ENCODE measurements at places on chromosomes 12 and 14. TPM values are rescaled to one million over a fixed set of nuclear protein-coding genes. Genes with fewer than 3 reads are reported as not detected.

- DNase-seq = no peak
These were observed 73.4 kb downstream of the C12orf42 start for GRCh38 chr12:103422328-103422727.

Gene SSPN
- 0.65 TPM for total RNA-seq

- no peak for DNase-seq
These were observed 67.3 kb upstream of the TSPAN11 start for GRCh38 chr12:30859226-30859625.

GRCh38 chr12:3255057-3255456 lies 177.9 kb downstream of the TSPAN9 start:
- DNase-seq = no peak

GRCh38 chr14:89098254-89098653 lies 273.8 kb downstream of the TTC8 start:
- no peak for DNase-seq

DNA sequence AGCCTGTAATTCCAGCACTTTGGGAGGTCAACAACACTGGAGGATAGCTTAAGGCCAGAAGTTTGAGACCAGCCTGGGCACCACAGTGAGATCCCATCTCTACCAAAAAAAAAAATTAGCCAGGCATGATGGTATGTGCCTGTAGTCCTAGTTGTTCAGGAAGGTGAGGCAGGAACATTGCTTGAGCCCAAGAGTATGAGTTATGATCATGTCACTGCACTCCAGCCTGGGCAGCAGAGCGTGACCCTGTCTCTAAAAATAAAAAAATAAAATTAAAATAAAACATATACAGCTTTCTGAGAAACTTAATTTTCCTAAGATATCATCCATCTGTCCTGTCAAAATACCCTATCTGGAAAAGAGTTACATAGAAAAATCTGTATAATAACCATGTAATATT lies 38.9 kb downstream of the EML5 start:
- DNase-seq = no peak

GRCh38 chr12:122835750-122836026 lies 431 bp downstream of the HIP1R start:
- DNase-seq = no peak

Gene NXPH4
- not detected for total RNA-seq

Gene GPR65
- 0.07 TPM for total RNA-seq

Gene TAS2R20
- total RNA-seq = 2.2 TPM

Gene YLPM1
- total RNA-seq = 81.0 TPM

GRCh38 chr12:104782296-104782695 lies 175.8 kb downstream of the SLC41A2 start:
- no peak for DNase-seq

GRCh38 chr12:68156636-68157035 lies 2.9 kb downstream of the IFNG start:
- no peak for DNase-seq

DNA sequence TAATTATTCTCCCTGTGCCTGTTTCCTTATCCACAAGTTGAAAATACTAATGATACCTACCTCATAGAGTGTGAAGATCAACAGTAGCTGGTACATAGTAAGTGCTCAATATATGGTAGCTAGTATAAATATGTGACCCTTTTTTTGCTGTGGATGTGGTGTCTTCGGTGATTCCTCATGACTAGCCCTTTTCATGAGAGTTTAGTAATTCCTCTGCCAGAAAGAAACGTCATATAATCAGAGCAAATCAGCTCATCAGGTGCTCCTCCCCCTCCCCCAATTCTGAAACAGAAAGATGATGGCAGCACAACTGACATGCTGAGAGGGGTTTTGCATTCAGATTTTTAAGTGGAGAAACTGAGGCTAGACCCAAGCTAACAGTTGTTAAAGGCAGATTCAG lies 210.8 kb downstream of the SLC41A2 start:
- DNase-seq = no peak
